ENCODE measurements at places on chromosomes 5 and 9. TPM values are rescaled to one million over a fixed set of nuclear protein-coding genes. Genes with fewer than 3 reads are reported as not detected.

SPINK7 gene
- not detected for total RNA-seq

DNA sequence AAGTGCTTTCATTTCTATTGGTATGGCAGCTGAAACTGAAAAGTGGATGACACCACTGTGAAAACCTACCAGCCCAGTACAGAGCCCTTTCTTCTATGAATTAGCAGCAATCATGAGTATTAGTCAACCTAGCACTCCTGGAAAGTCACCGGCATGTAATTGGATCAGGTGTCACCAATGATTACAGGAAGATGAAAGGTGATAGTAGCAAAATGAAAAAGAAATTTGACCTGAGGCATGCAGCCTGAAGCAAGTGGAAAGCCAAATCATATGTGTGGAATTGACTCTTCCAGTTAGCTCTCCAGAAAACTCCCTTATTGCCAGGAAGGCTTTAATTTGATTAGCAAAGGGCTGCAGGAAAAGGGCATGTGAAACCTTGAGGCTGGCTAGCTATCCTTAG lies 81.2 kb upstream of the NAA35 start:
- no peak overlapping the region for H3K27ac ChIP-seq
- peaks cover 11% of the 10 kb centered on the region for H3K36me3 ChIP-seq
- no peaks in the 10 kb centered on the region for H3K27me3 ChIP-seq
- H3K4me1 ChIP-seq = peaks cover 5% of the 10 kb centered on the region

NFIL3 gene
- total RNA-seq = 28.7 TPM

RANBP6 gene
- total RNA-seq = 21.6 TPM

BTNL8 gene
- total RNA-seq = not detected
